ENCODE measurements at places on chromosomes 2 and 18.

DNA sequence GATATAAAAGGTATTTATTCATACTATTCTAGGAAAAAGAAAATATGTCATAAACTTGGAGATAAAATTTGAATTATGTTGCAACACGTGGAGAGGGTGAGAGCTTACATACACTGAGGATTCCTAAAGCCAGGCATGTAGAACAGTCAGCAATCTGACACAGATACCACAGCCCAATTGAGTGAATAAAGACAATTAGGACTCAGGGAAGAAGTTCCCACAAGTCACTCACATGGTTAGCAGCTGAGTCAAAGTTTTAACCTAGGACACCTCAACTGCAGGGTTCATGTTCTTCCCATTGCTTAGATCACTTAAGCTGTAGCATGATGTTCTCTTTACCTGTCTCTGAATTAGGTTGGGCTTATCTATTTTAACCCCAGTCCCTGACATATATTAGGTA is 189.5 kb downstream of the CMPK2 start:
- DNase-seq: no peak

GRCh38 chr2:48812416-48812815 is 56.9 kb upstream of the LHCGR start:
- DNase-seq: no peak

GRCh38 chr2:162075689-162076132 is 1.7 kb upstream of the DPP4 start:
- no peak for DNase-seq

DNA sequence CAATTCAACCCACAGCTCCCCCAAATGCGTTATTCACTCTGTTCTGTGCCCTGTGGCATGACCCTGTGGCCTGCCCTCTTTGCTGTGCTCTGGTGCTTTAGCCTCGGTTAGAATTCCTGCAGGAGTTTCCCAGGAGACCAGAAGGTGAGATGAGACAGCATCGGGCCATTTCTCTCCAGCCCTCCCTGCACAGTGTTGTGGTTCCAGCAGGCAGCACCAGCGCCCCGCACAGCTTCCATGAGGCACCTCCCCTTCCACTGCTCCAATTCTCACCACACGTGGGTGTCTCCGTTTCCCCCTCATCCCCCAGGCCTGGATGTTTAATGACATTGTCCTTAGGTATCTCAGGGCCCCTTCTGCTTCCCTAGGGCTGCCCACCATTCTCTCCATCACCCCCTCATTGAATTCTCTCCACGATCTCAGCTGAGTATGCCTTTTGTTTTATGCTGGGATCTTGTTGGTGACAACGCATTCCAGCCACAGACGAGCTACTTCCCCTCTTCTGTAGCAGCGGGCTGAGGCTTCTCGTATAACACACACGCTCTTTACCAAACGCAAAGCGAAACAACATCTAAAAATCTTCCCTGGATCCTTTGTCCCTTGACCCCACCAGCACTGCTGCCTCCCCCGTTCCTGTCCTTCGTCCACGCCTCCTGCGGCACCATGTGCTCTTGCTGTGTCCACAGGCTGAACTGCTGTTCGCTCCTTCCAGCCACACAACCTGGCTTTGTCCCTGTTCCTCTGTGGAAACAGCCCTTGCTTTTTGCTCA is 35.1 kb downstream of the ACKR3 start:
- DNase-seq: no peak

DNA sequence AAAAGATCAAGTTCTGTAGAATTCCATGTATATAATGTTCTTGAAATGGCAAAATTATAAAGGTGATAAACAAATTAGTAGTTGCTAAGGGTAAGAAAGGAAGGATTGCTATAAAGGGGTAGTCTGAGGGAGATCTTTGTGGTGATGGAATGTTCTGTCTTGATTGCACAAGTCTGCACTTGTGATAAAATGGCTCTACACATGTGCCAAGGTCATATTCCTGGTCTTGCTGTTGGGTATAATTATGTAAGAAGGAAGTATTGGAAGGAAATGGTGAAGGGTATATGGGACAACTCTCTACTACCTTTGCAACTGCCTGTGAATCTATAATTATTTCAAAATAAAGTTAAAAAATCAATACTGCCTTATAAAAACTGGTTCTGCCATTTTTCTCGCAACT is 15.3 kb downstream of the SGPP2 start:
- DNase-seq: no peak

DNA sequence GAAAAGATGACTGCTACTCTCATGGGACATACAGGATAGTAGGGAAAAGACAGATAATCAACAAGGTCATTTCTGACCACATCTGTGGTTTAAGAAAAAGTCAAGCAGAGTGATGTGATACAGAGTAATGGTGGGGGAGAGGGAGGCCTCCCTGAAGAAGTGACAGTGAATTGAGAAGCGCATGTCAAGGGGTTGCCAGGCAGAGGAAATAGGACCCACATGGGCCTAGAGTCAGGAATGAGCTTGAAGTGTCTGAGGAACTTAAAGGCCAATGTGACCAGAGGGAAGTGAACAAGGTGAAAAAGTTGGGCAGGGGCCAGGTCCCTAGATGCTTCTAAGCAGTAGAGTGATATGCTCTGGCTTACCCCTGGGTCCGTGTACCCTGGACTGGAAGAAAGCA is 113.5 kb upstream of the PPP1CB start:
- DNase-seq: no peak

DNA sequence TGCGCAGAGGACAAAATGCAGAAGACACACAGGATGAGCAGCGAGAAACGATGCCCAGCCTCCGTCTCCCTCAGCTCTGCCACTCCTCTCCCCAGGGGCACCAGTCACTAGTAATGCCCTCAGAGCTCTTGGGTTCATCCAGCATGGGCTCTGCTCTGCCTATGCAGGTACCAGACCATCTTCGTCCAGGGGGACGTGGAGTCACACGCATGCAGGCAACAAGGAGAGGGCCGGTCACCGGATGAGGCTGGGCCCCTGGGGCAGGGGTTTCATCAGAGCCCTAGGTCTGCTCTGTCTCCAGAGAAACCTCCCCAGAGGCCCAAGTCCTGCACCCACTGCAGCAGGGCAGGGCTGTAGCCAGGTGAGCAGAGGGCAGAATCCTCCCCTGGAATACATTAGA is 23.9 kb downstream of the RAB31 start:
- DNase-seq: no peak

GRCh38 chr2:130185436-130185835 is 3.4 kb downstream of the MZT2B start:
- DNase-seq: no peak

- DNase-seq: no peak
These were observed 88.1 kb downstream of the ASXL2 start for GRCh38 chr2:25790074-25790790.

DNA sequence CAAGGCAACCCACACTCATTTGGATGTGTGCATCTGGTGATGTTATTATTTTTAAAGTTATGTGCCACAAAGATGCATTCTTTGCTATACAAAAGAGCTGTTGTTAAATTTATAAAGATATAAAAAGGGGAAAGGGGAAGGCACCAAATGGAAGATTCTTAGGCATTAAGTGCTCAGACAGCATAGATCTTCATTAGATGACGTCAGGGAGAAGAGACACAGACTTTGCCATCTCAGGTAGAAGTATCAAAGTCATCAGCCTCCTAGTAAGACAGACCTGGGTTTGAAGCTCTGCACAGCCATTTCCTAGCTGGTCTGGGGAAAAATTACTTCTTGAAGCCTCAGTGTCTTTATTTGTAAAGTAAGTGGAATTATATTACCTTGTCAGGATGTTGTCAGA is 1.2 kb upstream of the CLUL1 start:
- no peak for DNase-seq

GRCh38 chr2:109527079-109527478 is 86.7 kb downstream of the SEPTIN10 start:
- no peak for DNase-seq

DNA sequence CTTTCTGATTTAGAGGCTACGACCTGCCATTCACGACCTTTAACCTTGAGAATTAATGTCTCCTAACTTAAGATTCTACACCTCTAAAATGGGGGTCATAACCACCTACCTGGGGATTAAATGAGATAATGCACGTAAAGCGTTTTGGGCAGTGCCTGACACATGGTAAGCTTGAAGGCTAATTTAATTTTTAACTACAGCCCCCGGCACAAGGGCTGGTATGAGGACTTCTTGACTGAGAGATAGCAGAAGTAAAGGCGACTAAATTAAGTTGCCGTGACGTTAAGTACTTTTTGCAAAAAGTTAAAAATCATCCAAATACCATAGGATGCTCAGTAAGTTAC is 549 bp downstream of the MRPL35 start:
- DNase-seq: no peak

GRCh38 chr18:60910534-60910933 is 422.7 kb upstream of the CDH20 start:
- DNase-seq: no peak

DNA sequence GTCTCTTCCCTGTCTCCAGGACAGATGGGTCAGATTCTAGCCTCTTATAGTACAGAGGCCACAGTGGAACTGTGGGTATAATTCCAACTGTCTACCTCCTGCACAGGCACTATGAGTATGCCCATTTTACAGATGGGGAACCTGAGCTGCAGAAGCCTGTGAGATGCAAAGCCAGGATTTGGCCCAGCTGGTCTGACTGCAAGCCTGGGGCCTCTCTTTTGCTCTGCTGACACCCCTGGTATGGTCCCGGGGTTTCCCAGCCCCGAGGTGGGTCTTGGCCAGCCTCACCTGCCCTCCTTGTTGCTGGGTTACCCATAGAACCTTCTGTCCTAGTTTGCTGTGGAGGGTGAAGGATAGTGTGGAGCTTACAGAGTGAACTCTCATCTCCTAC is 9.8 kb downstream of the HS6ST1 start:
- DNase-seq: no peak

- DNase-seq: no peak
These were observed 2184.6 kb upstream of the PIK3C3 start for GRCh38 chr18:39770399-39770798.

GRCh38 chr2:69013142-69013839 is at the start of gene ANTXR1:
ANTXR1 (plus strand) TSS chr2:69013179; CDS start chr2:69013500, 321 bp downstream.
- peak; percentile 19 for DNase-seq

- no peak for DNase-seq
These were observed 12.3 kb downstream of the FLACC1 start for GRCh38 chr2:201344663-201345366.

- no peak for DNase-seq
These were observed 3.3 kb upstream of the PROC start for GRCh38 chr2:127414638-127415592.

DNA sequence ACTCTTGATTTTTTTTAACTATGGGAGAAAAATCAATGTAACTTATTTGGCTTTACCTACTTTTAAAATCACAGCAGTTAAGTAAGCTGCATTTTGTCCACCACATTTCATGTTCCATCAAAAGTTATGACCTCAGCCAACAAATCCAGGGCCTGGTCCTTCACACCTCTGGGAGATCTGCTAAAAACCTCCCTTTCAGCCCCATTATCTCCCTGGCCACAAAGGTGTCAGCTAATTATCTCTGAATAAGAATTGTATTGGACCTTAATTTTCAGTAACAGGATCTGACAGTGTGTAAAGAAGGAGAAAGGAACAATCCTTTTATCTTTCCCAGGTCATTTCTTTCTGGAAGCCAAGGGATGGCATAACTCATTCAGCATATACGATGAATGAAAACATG is 359.3 kb downstream of the TMEM182 start:
- DNase-seq: no peak

DNA sequence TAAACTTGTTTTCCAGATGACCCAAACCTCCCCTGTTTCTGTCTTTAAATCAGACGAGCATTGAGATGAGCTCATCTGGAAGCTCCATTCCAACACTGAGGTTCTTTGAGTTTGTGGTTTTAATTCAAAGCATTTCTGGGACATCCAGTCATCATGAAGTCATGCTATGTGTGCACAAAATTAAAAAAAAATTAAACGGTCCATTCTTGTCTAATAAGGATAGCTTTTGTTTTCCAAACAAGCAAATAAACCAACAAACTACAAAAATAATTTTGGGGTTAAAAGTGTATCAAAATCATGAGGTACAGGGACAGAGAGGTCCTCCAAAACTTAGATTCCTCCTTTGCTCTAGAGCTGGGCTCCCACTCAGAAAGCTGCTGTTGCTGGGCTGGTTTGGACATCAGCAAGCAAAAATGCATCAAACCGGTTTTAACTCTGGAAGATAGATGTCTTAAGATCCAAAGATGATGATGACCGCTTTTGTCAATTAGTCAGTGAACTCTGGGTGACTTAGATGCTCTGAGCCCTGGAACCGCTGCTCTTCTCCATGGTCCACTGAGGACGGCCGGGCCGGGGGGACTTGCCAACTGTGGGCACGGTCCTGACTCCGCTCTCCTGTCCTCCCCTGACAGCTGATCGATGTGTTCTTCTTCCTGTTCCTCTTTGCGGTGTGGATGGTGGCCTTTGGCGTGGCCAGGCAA is 65.4 kb downstream of the TRPM8 start:
- no peak for DNase-seq

DNA sequence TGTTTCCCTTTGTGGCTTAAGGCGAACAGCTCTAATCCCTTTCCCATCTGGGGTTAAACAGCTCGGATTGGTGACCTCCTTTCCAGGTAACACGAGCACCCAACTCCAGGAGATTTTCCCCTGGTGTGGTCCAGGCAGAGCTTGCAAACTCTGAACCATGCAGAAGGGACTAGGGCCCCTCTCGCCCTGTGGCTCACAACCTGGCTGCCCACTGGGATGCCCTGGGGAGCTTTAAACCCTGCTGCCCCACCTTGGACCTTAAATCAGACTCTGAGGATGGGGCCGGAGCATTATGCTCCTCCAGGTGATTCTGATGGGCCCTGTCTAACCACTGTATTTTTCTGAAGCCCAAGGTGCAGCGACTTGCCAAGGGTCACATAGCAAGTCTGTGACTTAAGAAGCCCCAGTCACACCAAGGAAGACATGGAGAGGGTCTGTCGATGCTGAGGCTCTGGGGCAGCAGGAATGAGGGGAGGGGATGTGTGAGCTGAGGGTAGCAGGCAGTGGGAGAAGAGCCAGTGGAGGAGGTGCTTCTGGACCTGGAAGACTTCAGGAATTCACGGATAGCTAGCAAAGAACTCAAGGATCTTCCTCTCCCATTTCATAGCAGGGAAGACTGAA is 5.9 kb downstream of the ARID5A start:
- no peak for DNase-seq

DNA sequence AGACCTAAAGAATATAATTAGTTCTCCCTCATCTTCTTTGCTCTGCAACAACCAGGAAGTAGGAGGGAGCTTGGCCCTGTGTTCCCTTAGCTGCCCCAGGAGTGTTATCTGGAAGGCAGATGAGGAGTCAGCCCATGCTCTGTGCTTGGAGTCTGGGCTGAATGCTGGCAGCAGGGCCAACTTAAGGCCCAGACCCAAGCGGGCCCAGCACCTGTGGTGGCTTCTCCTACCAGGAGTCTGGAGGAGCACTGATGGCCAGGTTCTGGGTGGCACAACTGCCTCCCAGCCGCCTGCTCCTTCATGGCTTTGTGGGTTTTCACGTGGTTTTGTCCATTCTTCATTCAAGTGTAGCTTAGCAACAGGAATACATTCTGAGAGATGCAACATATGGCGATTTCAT is 1910.7 kb upstream of the LRRTM1 start:
- no peak for DNase-seq

- no peak for DNase-seq
These were observed 293.0 kb downstream of the KCNS3 start for GRCh38 chr2:18171191-18172139.

DNA sequence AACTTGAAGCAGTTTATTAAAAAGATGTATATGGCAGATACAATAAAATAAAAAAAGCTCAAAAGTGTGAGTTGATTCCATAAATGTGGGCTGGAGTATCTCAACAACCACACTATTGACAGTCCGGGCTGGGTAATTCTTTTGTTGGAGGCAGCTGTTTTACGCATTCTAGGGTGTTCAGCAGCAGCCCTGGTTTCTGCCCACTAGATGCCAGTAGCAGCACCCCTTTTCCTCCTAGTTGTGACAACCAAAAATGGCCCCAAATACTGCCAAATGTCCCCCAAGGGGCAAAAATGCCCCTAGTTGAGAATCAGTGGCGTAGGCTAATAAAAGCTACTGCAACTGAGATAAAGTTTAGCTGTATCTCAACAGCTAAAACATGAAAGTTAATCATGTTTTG is 44.8 kb downstream of the CHMP3 start:
- peak; percentile 24 for DNase-seq
